Glutamatergic neuron (in vitro differentiated cells): ENCODE measurements at places on chromosomes 6 and 20. TPM values are rescaled to one million over a fixed set of nuclear protein-coding genes. Genes with fewer than 3 reads are reported as not detected.

DNA sequence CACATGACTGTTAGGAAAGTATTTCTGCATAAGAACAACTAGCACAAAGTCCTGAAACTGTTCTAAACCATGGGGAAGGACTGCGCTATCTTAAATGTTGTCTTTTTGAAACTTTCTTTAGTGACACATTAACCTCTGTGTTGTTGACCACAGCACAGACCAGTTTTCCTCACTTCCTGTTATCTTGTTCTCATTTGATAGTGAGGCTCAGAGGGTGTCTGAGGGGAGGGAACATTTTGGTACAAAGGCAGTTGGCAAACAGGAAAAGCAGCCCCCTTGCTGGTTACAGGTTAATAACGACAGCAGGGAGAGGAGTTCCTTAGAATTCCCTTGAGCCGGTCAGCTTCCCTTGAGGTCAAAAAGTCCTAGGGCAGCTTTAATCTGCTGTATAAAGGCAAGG lies 143.5 kb upstream of the BMP2 start:
- no peak for DNase-seq

- no peak for DNase-seq
Measured at GRCh38 chr20:10806539-10806938, 132.7 kb upstream of the JAG1 start.

DNA sequence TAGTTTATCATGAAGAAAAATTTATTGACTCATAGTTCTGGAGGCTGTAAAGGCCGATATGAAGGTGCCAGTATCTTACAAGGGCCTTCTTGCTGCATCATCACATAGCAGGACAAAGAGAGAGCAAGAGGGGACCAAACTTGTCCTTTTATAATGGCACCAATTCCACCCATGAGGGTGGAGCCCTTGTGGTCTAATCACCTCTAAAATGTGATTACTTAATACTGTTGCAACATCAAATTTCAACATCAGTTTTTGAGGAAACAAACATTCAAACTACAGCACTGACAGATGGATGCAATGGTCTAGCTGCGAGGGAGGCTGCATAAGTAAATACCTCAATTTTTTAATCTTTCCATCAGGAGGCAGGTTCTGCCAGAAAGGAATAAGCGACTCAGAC lies 76.7 kb upstream of the LAMA2 start:
- no peak for DNase-seq

DNA sequence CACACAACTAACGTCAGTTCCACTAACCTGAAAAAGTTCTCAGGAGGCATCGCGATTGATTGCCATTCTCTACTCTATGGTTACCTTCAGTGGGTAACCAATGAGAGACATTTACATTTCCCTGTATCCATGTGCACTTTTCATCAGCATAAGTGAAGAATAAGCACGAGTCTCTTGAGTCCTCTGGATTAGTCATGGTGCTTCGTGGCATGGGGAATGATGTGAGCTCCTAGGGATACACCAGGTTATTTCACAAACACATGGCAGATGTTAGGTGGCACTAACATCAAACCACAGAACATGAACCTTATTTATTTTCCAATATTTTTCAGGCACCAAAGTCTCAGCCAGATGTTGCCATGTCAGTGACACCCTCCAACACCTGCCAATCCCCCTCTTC lies 64.0 kb downstream of the FYN start:
- DNase-seq = no peak

- DNase-seq = no peak
Measured at GRCh38 chr6:124722141-124722878, 239.9 kb upstream of the RNF217 start.

- no peak for DNase-seq
Measured at GRCh38 chr6:72084992-72085569, 198.7 kb downstream of the RIMS1 start.

- DNase-seq = no peak
Measured at GRCh38 chr6:151592449-151593159, 98.8 kb downstream of the CCDC170 start.

The CFB gene
- total RNA-seq = not detected

- DNase-seq = no peak
Measured at GRCh38 chr6:151847064-151847463, 39.6 kb downstream of the ESR1 start.

The FAM217A gene
- not detected for total RNA-seq

The MAS1 gene
- not detected for total RNA-seq

The TSHZ2 gene
- total RNA-seq = 10.0 TPM

DNA sequence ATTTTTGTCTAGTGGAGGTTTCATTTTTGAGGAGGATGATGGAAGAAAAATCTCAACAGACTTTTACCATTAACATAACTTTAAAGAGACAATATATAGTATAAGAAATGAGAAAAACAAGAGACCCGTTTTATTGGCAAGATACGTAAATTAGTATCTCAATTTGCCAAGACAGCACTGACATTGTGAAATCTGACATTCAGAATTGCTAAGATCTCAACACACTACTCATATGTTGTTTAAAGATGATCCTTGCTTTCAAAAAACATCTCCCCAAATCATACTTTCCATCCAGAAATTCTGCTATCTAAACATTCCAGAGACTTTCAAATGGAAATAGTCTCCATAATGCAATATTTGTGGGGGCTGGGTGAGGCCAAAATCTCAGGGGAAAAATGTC lies 220.9 kb upstream of the CEP162 start:
- DNase-seq = no peak

The BMP7 gene
- total RNA-seq = 8.7 TPM

GRCh38 chr6:32886681-32887383 lies 32.8 kb downstream of the PSMB9 start:
- DNase-seq = no peak

- no peak for DNase-seq
Measured at GRCh38 chr6:88761237-88762031, 202.0 kb downstream of the RNGTT start.

DNA sequence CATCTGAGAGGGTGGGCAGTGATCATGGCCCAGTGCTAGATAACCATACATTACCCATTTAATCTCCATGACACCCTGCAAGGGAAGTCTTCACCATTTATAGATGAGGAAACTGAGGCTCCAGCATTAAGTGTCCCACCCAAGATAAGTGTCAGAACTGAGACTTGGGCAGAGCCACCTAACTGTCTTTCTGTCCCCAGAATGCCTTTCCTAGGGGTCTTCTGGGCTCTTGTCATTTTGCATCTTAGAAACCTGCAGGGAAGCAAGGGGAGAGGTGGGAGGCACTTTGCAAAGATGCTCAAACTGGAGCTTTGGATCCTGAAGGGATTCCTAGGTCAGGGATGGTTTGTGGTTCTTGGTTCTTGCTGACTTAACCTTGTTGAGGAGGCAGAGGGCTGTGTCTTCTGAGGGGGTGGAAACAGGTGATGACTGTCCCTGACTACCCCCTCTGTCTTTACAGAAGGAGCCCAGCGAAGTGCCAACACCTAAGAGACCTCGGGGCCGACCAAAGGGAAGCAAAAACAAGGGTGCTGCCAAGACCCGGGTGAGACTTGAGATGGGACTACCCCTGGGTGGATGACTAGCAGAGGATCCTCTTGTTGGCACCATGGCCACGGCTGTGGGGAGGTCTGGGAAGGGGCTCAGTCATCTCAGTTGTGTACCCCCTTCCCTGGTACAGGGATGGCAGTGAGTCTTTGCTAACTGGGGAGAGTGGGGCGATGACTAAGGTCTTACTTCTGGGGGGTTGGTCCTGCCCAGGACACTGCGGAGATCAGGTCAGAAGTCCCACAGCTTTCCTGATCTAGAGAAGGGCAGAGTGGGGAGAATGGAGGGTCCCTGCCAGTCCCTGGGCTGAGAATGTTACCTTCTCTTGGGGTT lies 5.8 kb downstream of the HMGA1 start:
- no peak for DNase-seq

- DNase-seq = no peak
Measured at GRCh38 chr20:51456511-51457509, 85.7 kb downstream of the NFATC2 start.

GRCh38 chr6:20167601-20168000 lies 44.7 kb downstream of the MBOAT1 start:
- DNase-seq = no peak

DNA sequence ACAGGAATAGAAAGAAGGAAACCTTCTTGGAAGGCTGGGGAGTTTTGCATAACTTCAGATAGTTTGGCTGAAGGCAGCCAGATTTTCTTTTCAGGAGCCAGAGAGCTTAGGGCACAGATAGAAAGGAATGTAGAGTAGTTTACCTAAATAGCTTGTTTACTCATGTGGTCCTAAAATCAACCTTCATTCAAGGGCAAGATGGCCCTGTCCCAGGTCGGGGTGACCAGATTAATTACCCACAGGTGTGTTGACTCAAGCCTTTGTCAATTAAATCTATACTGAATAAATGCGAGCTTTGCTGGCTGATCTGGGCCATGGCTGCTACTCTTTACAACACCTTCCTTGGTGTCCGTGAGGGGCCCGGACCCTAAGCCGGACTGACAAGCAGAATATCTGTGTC lies 792.0 kb upstream of the MAN1A1 start:
- DNase-seq = no peak

- DNase-seq = no peak
Measured at GRCh38 chr6:154569156-154569862, 58.8 kb upstream of the CNKSR3 start.

GRCh38 chr6:136161950-136162349 lies 88.2 kb downstream of the MTFR2 start:
- no peak for DNase-seq

DNA sequence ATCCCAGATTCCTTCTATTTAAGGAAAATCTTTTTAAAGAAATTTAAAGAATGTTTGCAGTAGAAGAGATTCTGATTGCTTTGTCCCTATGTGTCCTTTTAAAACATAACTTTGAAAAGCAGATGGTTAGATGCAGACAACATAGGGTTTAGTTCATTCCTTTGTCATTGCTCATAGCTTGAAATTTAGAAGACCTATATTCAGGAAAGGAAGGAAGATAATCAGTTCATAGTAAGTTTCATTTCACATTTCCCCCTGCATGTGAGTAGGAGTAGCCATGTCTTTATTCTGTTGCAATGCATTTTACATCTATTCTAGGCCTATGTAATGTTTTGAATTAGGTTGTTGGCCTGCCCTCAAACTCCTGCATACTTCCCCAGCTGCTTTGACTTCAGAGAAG lies 197.9 kb upstream of the GRIK2 start:
- DNase-seq = no peak

- no peak for DNase-seq
Measured at GRCh38 chr6:30601436-30601814, 15.6 kb downstream of the PPP1R10 start.

The TOX2 gene
- total RNA-seq = 11.0 TPM

The LY6G6F gene
- not detected for total RNA-seq

The KCNG1 gene
- total RNA-seq = 3.6 TPM

The SPATS1 gene
- not detected for total RNA-seq

- no peak for DNase-seq
Measured at GRCh38 chr6:49264909-49265308, 198.1 kb downstream of the MMUT start.

DNA sequence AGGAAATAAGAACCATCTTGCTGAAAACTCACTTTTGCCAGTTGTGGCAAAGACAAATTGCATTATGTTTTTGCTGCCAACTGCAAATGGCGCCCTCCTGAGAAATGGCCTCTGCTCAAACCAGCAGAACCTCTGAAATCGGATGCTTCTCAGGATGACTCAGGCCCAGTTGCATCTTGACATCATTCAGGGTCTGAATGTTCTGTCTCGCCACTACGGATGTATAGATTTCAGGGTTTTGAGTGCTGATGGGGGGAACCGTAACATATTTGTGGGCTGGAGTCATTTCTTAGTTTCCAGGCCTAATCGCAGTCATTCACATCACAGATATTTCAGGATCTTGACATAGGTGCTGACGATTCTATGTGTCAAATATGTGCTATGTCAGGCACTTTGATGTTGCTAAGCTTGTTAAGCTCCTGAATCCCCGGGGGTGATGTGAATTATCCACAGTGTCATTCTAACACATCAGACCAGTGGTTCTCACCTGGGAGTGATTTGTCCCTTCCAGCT lies 207.1 kb downstream of the NFATC2 start:
- DNase-seq = no peak

GRCh38 chr6:64811119-64811518 lies 895.9 kb downstream of the EYS start:
- no peak for DNase-seq

DNA sequence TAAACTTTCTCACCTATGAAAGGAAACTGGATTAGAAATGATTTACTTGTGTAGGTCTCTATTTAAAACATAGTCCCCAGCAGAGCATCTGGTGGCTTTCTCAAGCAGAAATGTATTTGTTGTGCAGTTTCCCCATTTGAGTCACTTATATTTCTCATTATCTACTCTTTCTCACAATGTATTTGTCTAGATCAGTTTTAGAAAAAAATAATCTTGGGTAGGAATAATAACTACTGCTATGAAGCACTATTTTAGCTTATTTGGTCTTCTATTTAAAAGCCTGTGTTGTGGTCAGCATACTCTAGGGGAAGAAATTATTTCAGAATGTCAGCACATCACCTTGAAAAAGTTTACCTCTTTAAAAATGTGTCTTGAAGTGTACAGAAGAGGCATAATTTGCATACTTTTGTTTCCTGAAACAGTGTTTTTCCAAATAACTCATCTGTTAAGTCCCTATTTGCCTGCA lies 60.9 kb upstream of the PRL start:
- no peak for DNase-seq

The SSTR4 gene
- not detected for total RNA-seq

GRCh38 chr6:136886091-136886490 lies 36.0 kb upstream of the SLC35D3 start:
- no peak for DNase-seq
